ENCODE measurements at places on chromosomes 3 and 15.

DNA sequence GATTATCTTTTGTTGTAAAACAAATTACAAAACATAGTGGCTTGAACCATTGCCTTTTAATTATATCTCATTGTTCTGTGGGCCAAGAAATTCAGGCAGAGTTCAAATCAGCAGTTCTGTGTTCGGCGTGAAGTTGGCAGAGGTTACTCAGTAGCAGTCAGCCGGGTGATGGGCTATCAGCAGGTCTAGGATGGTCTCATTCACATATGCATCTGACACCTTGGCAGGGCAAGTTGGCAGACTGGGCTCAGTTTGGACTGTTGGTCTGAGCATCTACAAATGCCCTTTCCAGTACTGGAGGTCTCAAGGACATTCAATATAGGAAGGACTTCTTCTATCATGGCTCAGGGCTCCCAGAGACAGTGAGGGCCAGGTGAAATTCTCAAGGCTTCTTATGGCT, 51.2 kb upstream of the ITGA11 start:
- DNase-seq = no peak

GRCh38 chr15:61050844-61051568, 178.1 kb downstream of the RORA start:
- DNase-seq = no peak

- no peak for DNase-seq
Observed at GRCh38 chr3:150666167-150666566, 37.6 kb downstream of the ERICH6 start.

GRCh38 chr3:187689984-187690383, 12.4 kb downstream of the RTP2 start:
- DNase-seq = no peak

- DNase-seq = no peak
Observed at GRCh38 chr3:64167868-64168267, 57.4 kb downstream of the PRICKLE2 start.

DNA sequence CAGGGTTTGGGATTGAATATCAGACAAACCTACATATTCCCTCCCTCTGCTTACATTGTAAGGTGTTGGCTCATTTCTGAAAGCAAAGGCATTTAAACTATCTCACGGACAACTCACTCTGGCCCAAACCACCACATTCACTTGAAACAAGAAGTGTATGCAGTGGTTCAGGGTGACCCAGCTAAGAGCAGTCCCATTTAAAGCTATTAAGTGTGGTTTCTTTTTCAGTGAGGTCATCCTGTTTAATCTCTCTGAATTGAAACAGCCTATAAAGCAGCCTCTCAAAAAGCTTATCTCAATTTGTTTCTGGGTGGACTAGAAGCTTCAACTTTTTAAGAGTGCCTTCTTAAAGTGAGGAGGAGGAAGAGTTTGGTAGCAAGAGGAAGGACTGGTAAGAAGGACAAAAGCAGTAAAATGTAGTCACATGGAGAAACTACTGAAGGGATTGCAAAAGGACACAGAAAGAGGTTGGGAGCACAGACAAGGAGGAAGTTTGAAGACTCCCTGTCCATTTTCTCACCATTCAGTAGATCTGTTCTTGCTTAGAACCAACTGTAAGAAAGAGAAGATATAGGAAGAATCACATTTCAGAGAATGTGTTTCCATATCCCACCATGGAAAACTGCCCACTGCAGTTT, 151.6 kb downstream of the TMCO5A start:
- no peak for DNase-seq

DNA sequence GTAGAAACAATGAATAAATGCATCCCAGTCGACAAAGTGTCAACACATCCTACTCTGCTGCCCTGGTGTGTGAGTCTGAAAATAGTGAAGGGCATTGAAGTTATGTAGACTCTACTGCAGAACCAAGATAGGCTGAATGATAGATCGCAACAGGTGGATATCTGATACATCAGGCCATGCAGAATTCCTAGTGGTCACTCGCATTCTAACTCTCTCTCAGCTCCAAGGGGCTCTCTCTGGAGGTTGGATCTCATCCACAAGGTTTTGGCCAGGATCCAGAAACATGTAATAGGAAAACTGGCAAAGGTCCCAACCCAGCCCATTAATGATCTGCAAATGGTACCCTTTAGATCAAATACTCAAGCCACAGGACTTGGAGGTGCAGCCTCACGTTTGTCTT, 514.1 kb downstream of the MAGI1 start:
- DNase-seq = no peak

GRCh38 chr3:81544385-81544784, 217.1 kb downstream of the GBE1 start:
- DNase-seq = no peak

- no peak for DNase-seq
Observed at GRCh38 chr3:71905426-71905825, 120.5 kb upstream of the PROK2 start.

- peak; percentile 62 for DNase-seq
Observed at GRCh38 chr15:44584162-44584749, 47.3 kb downstream of the EIF3J start.

- DNase-seq = no peak
Observed at GRCh38 chr3:96700322-96701315, 113.8 kb upstream of the EPHA6 start.

DNA sequence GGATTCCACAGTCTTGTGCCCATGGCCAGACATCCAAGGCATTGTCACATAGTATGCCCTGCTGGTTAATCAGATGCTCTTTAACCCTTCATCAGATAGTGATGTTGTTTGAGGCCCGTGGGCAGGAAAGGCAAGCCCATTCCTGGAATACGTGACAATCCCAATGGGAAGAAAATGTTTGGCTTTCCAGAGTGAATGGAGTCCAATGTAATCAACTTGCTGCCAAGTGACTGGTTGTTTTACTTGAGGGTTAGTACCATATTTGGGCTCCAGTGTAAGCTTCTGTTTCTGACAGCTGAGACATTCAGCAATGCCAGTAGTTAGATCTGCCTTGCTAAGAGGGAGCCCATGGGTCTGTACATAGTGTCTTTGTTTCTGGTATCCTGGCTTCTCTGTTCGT, 31.3 kb downstream of the RPL39L start:
- DNase-seq = no peak

DNA sequence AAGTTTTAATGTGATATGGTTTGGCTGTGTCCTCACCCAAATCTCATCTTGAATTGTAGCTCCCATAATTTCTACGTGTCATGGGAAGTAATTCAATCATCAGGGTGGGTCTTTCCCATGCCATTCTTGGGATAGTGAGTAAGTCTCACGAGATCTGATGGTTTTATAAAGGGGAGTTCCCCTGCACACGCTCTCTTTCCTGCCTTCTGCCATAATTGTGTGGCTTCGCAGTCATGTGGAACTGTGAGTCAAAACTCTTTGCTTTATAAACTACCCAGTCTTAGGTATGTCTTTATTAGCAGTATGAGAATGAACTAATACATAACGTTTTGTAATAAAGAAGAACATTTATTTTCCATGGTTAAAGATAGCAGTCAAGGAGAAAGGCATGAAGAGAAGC, 39.2 kb upstream of the GOLIM4 start:
- DNase-seq = no peak

GRCh38 chr3:21909096-21909495, 158.1 kb upstream of the ZNF385D start:
- no peak for DNase-seq

DNA sequence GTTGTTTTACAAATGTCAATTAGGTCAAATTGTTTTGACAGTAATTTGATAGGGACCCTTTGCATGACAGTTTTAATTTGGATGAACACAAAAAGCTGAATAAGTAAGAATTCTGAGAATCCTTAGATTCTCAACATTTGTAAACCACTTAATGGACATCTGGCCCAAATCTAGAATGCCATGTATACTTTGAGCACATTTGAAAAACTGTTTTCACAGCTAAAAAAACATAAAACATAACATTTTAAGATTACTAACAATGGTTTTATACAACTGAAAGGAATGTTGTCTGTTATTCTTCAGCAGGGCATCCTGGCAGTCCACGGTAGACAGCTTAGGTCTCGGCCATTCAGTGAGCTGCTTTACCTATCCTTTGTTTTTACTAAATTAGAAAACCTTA, 34.5 kb upstream of the TM2D3 start:
- no peak for DNase-seq

DNA sequence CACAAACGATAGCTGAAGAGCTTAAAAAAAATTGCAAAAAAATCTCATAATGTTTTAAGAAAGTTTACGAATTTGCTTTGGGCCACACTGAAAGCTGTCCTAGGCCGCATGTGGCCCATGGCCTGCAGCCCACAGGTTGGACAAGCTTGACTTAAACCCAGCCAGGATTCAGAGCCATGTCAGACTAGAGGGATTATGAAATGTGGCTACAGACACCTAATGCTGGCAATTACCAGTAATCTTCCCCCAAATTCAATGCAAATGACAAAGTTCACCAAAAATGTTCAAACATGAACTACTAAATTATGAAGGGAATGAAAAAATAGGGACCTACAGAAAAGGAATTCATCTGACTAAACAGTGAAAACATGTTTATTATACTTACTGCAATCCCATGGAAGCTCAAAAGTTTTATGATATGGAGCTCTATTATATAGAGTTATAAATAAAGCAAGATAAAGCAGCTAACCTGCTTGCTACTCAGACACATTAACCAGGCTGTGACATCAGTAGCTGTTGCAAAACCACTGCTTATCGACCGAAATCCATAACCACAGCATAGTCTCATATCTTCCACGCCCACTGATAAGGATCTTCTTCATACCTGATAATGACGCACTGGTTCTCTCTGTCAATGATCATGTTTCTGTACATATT, 49.2 kb downstream of the LDHAL6B start:
- DNase-seq = no peak

DNA sequence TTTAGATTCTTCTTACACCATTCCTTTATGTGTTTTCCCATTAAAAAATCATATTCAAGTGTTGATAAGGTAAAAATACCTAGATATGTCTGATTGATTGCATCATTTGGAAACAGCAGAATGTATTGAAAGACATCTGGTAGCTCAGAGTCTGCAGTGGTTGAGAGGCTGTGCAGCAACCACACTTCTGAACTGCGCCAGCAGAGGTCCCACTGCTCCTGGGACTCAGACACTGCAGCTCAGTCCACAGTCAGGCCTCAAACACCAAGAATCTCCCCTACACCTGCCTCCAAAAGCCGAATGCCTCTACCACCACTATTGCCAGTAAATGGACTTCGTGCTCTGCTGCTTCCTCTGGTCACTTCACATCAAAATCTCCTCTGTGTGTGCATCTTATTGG, 176.9 kb upstream of the LMCD1 start:
- DNase-seq = peak; percentile 29

- no peak for DNase-seq
Observed at GRCh38 chr3:78613421-78613879, 1154.3 kb downstream of the ROBO1 start.

GRCh38 chr3:190339130-190339529, 16.9 kb upstream of the CLDN1 start:
- no peak for DNase-seq

GRCh38 chr15:60994963-60995475, 234.1 kb downstream of the RORA start:
- DNase-seq = no peak

GRCh38 chr3:75192146-75192616, 471.9 kb upstream of the FRG2C start:
- peak; percentile 28 for DNase-seq

GRCh38 chr3:138653567-138653966, 45.0 kb downstream of the FAIM start:
- DNase-seq = no peak

Measured in stimulated activated effector memory CD8-positive, alpha-beta T cell treated with anti-CD3 and anti-CD28 coated beads, Interleukin-12 subunit alpha, Interleukin-12 subunit beta, amount 100 ng/mL, for 72 hours (primary cell).